Lung (tissue), 17 donors: ENCODE measurements at places on chromosomes 11 and 22. TPM values are rescaled to one million over a fixed set of nuclear protein-coding genes. Genes with fewer than 3 reads are reported as not detected.

GRCh38 chr22:39989633-39990032, 5.1 kb upstream of the FAM83F start:
- no peak for DNase-seq

DNA sequence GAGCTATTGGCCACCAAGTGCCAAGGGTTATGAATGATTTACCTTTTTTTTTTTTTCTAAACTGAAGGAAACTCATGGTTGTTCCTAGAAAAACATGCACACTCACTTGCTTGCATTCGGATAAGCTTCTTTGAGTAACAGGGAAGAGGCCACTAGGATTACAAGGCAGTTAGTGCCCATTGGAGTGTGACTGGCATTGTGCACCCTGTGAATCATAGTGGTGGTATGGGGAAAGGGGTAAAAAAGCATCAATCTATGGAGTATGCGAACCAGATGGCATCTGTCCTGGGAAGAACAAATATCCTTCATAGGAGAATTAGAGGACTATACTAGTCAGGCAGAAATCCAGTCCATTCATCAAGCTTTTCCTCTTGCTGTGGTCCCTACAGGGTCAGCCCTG, 24.2 kb downstream of the CD44 start:
- DNase-seq: no peak

The KCNQ1 gene
- 41.7 TPM for total RNA-seq

- no peak for DNase-seq
Observed at GRCh38 chr22:40452730-40453487, 82.5 kb downstream of the SGSM3 start.

The CST6 gene
- 17.7 TPM for total RNA-seq

DNA sequence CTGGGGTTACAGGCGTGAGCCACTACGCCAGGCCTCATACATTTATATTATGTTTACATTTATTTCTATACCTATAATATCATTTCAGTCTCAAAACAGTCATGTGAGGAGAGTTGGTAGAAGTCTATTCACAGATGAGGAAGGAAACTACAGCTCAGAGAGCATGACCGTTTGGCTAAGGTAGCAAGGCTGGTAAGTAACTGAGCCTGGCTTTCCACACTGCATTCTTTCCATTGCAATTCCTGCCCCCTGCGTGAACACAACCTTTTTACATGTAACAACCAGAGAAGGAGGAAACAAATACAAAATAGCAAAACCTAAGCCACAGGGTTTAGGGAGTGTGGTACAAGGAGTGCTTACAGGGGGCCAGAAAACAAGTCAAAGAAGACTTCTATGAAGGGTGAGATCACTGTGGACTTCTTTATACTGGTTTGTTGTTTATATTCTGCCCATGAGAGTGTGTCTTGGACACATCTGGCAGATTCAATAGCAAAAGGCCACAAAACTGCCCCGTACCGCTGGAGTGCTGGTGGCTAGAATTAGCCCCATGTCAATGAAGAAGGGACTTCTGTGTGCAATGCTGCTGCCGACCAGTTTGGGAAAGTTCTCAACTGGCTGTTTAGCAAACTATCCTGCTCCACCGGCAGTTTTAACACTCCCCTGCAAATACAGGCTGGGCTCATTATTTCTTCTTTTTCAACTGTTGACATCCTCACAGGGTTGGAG, 19.0 kb downstream of the MICAL3 start:
- no peak for DNase-seq

GRCh38 chr11:91296629-91297028, 928.0 kb upstream of the FAT3 start:
- DNase-seq: no peak

GRCh38 chr22:37816543-37817180, 6.5 kb upstream of the GALR3 start:
- no peak for DNase-seq

The OR8G1 gene
- not detected for total RNA-seq

DNA sequence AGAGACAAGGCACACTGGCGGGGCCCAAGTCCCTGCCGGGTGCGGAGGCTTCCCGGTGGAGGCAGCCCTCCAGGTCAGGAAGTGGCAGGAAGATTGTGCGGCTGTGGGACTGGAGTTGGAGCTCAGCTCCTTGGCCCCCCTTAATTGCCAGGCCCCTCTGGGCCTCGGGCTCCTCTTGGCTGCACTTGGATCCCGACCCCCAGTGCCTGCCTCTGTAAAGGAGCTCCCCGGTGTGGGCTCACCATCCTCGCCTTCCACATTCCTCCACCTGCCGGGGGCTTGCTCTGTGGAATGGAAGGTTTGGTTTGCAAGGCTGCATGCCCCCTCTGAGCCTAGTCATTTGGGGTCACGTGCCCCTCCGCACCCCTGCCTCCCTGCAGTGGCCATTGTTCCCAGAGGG, 38.1 kb upstream of the COMT start:
- DNase-seq: no peak

DNA sequence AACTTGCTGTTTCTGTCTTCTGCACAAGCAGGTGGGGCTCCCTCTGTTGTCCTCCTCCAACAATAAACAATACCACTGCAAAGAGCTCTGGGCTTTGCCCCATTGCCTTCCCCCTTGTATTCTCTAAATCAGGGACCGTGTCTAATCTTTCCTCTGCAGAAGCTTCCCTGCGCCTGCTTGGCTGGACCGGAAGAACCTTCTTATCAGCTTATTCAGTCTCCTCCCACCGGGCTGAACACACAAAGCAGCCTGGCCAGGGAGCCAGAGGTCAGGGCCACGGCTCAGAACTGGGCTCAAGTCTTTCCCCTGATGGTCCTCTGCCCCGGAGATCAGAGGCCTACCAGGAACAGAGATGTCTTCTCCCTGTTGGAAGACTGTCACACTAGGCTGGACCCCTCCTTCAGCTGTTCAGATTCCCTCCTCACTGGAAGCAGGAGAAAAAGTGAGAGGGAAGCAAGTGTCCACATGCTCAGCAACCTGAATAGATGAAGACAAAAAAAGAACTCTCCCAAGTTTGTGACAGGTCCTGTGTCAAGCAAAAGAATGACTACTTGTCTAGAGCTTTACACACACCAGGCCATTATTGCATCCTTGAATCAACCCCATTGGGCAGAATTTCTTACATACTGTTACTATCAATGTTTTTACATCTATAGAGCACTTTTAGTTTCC, 63.7 kb downstream of the RAB30 start:
- peak; percentile 53 for DNase-seq

The MPPED1 gene
- total RNA-seq: 0.65 TPM

DNA sequence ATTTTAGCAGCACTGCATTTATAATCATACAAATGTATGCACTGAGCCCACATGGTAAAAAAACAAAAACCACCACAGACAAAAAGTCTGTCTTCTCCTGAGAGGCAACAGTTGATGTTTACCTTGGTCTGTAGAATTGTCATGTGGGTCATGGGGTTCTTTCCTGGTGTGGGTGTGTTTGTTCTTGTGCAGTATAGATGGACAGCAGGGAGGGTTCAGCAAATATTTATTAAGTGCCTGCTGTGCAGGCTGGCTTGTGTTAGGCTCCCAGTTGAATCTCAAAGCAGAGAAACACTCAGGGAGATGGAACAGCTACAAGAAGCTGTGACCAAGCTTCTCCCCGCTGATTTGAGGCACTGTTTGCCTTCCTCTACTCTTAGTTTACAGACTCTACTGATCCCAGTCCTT, 82.2 kb downstream of the PISD start:
- DNase-seq: no peak

GRCh38 chr11:119125821-119126220, 4.4 kb downstream of the HINFP start:
- DNase-seq: no peak

- DNase-seq: no peak
Observed at GRCh38 chr11:35102267-35102666, 36.7 kb upstream of the CD44 start.

DNA sequence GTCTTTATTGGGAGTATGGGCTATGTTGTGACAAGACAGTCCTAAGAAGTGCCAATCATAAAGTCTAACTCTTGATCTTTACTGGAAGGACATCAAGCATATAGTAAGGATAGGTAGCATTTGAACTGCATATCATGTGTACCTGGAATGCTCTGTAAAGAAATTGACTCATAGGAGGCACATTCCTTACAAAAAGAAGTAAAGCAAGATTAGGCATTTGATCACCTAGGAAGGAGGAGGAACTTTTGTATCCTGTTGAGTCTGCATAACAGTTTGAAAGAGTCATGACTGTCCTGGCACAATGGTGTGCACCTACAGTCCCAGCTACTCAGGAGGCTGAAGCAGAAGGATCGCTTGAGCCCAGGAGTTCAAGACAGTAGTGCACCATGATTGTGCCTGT, 42.2 kb upstream of the DNAJB7 start:
- DNase-seq: no peak

DNA sequence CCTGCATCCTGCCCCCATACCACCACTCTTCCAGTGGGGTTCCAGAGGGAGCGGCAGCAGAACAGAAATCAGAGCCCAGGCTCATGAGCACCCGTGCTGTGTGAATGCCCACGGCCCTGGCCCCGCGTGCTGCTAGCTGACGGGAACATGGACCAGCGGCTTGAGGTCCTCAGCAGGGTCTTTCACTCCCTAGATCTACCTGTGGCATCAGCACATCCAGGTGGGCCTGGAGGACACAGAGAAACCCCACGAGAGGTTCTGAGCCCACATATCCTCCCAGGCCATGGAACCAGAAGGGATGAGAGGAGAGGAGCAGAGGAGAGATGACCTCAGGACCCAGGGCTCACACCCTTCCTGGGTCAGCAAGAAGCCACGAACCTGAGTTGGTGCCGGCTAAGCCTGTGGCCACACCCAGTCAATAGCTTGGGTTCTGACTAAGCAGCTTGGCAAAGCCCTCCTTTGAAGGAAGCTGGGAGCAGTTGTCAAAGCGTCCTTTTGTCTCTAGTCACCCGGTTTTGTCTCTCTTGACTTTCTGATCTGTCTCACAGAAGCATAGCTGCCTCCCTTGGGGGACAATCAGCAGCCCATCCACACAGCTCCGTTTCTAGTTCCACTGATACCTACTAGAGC, 89.3 kb upstream of the LMO1 start:
- no peak for DNase-seq
